ENCODE measurements at places on chromosomes 12 and 14.

DNA sequence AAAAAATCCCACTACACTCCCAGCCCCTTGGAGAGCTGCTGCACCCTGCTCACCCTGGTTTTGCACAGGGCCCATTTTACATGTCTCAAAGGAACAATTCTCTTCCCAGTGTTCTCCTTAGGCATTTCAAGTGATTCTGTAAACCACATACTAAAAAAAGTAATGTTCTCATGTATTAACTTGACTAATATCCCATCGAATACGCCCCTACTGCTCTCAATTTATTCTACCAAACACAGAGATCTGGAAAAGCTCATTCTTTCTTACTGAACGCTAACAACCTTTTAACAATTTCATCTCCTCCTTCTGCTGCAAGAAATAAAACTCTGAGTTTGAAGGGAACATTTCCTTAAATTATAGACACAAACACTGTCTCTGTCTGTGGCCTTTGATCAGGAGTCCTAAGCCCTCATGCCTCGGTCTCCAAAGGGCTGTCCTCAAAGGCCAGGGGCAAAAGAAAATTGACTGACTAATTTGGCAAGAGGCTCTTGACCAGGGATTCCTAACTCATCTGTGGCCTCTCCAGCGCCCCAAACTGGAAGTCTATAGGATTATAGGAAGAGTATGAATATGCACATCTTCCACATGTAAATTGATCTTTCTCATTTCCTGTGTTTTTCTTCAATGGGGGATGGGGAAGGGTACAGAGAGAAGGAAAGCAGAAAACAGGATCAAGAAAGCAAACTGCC lies 17.1 kb upstream of the TSPAN11 start:
- DNase-seq: no peak

DNA sequence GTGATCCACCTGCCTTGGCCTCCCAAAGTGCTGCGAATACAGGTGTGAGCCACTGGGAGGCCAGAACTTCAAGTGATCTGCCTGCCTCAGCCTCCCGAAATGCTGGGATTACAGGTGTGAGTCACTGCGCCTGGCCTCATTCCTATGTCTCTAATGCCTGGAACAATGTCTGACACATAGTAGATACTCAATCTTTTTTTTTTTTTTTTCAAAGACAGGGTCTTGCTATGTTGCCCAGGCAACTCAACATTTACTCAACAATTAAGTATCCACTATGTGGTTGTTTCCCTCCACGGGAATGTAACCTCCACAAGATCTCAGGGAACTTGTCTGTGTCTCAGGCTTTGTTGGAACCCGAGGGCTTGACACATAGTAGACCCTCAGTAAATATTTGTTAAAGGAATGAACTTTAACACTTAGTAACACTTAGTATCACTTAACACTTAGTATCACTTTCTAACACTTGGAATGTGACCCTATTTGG lies 3.0 kb upstream of the TMEM120B start:
- DNase-seq: no peak

DNA sequence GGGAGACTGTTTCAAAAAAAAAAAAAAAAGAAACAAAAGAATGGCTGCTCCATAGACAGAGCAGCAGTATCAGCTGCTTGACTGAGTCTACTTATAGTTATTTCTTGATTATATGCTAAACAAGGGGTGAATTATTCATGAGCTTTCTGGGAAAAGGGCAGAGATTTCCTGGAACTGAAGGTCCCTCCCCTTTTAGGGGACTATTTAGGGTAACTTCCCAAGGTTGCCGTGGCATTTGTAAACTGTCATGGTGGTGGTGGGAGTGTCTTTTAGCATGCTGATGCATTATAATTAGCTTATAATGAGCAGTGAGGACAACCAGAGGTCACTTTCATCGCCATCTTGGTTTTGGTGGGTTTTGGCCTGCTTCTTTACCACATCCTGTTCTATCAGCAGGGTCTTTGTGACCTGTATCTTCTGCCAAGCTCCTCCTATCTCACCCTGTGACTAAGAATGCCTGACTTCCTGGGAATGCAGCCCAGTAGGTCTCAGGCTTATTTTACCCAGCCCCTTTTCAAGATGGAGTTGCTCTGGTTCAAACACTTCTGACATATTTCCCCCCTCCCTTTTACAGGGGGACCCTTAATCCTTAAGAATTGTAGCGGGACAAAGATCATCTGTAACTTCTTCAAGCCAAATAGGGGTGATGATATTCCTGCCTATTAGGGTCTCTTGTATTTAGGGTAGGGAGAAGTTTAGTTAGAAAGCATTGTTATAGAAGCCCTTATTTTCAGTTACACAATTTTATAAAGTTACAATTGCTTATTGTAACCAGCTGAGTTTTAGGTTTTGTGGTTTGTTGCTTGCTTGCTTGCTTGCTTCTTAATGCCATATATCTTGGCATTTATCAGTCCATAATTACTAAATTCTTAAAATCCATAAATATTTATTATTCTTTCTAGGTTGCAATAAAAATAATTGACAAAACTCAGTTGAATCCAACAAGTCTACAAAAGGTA lies 42.5 kb downstream of the MARK3 start:
- no peak for DNase-seq

DNA sequence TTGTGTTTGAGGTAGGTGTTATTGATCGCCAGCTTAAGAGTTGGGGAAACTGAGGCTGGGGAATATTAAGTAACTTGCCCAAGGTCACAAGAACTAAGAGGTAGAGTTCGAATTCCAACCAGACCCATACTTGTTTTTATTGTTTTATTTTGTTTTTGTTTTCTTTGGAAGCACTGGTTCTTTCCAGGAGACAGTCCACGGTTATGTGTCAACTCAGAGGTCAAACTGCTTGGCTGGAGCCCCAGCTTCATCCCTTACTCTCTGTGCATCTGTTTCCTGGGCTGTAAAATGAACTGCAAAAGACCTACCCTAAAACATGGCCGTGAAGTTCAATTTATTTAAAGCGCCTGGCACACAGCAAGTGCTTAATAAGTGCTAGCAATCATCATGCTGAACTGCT lies 74.4 kb upstream of the MAP1LC3B2 start:
- DNase-seq: no peak

DNA sequence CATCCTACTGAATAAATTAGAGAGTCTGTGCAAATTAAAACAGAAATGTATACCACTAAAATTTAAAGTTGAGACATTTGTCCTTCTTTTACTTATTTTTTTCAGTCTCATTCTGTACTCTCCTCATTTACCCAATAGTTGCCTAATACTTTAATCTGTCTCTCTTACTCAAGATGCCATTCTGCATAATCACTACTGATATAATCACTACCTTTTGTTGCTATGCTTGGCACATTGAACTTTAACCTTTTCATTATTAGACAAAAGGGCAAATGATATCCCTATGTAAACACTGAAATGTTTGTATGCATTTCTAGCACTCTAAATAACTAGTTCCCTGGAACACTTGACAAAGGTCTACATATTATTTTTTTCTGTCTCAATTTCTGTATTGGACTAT lies 1108.3 kb upstream of the FLRT2 start:
- DNase-seq: no peak

GRCh38 chr12:1272142-1272541 lies 281.1 kb downstream of the ERC1 start:
- DNase-seq: no peak

DNA sequence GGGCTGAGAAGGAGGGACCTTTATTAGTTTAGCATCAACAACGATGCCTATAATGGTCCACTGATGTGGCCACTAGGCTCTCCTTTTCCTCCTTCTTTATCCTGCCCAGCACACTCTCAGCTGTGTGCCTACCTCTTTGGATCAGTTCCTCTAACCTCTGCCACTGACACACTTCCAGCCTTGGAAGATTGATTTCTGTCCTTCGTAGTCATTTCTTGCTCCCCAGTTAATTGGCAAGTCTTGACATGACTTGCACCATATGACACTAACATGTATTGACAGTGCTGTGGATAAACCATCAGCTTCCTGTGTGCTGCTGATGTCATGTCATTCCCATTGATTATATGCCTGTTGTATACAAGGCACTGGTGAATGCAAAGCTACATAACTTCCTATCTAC lies 90.2 kb upstream of the PLEKHG7 start:
- no peak for DNase-seq

DNA sequence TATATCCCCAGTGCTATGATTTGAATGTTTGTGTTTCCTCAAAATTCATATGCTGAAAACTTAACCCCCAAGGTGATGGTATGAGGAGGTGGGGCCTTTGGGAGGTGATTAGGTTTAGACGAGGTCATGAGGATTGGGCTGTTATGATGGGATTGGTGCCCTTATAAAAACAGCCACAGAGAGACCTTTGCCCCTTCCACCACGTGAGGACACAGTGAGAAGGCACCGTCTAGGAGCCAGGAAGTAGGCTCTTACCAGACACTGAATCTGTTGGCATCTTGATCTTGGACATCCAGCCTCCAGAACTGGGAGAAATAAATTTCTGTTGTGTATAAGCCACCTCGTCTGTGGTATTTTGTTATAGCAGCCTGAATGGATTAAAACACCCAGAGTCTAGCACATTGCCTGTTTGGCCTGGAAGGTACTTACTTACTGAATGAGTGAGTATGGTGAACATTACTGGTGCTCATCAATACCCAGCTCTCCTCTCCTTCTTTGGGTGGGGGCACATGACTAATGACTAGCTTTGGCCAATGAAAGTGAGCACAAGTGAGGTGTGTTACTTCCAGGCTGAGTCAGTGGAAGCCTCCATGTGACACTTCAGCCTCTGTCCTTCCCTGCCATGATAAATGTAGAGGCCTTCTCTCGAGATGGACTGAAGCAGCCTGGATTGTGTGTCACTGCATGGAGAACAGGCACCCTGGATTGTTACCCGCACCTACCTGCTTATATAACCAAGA lies 72.4 kb upstream of the CHST11 start:
- DNase-seq: no peak

- DNase-seq: no peak
Observed at GRCh38 chr14:38107216-38107631, 100.5 kb upstream of the SSTR1 start.

GRCh38 chr14:77158175-77158881 lies 16.7 kb upstream of the ZDHHC22 start:
- no peak for DNase-seq

DNA sequence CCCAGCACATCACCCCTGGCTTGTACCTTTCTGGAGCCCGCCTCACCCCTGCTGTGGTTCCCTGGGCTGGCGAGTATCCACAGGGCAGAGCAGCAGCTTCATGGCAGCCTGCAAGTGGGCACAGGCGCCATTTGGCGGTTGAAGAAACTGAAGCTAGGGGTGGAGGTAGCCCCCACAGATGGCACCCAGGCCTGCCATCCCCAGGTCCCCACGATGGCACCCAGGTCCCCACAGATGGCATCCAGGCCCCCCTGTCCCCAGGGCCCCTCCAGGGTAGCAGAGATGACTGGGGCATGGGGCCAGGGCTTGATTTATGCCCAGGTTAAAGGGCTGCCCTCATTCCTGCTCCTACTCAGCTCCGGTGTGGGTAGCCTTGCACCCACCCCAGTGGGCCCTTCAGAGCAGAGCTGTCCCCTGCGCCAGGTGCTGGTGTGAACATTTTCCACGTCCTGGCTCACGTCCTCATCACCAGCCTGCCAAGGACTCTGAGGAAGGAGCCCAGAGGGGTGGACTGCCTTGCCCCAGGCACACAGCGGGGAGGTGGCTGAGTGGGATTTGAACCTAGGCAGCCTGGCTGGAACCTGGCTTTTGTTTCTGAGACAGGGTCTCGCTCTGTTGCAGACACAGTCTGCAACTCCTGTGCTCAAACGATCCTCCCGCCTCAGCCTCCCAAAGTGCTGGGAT lies 8.7 kb downstream of the MMP17 start:
- DNase-seq: no peak

GRCh38 chr14:75441728-75442127 lies 13.9 kb downstream of the JDP2 start:
- no peak for DNase-seq

DNA sequence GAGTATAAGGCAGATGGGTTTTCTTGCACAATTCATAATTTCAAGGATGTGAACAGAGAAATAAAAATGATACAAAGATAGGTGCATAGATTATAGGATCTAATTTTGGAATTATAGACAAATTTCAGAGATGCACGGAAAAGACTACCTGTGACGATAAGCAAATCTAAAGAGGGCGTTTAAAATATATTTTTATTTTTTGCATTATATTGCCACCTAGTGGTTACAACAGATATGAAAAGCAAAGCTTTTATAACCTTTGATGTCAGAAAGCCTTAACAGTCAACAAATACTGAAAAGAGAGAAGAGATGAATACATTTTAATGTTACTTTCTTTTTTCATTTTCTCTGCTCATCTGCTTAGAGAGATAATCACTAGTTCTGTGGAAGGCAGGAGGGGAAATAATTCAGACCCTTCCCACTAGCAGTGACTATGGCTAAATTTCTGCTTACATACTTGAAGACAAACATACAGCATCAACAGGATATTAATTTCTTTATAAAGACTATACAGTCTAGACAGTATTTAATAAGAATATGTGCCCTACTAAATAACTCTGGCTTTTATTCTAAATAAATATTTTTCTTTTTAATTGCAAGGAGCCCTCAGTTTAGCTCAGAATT lies 46.3 kb downstream of the NTS start:
- DNase-seq: peak; percentile 17

GRCh38 chr12:89645434-89645833 lies 63.2 kb downstream of the ATP2B1 start:
- no peak for DNase-seq

- no peak for DNase-seq
Observed at GRCh38 chr12:2151391-2151790, 98.6 kb downstream of the CACNA1C start.

DNA sequence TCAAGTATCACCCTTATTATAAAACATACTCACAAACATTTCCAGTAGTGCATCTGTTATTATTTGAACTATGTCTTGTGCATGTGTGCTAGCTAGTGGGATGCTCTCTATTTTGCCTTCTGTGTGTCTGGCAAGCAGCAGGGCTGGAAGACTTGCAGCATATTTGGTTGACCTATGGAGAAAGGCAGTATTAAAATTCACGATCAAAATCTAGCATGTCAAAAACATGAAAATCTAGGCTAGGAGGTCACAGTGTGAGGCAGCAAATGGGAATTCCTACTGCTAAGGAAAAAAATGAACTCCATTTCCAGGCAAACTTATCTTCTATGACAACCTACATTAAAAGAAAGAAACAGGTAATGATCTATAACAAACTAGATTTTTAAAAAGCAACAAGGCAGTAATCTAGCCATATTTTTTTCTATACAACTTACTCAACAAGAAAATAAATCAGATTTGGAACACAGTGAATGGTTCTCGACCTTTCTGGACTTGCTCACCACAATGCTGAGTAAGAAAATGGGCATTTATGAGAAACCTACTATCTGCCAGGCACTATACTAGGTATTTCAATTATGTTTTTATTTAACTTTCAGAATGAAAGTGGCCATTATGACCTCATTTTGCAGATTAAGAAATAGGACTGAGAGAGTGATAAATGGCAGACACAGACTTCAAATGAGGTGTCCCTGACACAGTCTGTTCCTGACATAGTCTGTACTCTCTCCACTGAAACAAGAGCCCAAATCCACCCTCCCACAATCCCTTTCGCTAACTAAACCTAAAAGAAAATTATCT lies 96.8 kb downstream of the TXNDC16 start:
- DNase-seq: no peak

- DNase-seq: no peak
Observed at GRCh38 chr12:16148938-16149337, 128.5 kb downstream of the SLC15A5 start.

GRCh38 chr14:24911324-24912109 lies 138.4 kb downstream of the STXBP6 start:
- no peak for DNase-seq

GRCh38 chr12:132243596-132244310 lies 85.6 kb downstream of the GALNT9 start:
- DNase-seq: peak; percentile 20

Measured in HEK293T (cell line).